ENCODE measurements at places on chromosomes 2 and 18. TPM values are rescaled to one million over a fixed set of nuclear protein-coding genes. Genes with fewer than 3 reads are reported as not detected.

The SERPINB13 gene
- not detected for total RNA-seq

DNA sequence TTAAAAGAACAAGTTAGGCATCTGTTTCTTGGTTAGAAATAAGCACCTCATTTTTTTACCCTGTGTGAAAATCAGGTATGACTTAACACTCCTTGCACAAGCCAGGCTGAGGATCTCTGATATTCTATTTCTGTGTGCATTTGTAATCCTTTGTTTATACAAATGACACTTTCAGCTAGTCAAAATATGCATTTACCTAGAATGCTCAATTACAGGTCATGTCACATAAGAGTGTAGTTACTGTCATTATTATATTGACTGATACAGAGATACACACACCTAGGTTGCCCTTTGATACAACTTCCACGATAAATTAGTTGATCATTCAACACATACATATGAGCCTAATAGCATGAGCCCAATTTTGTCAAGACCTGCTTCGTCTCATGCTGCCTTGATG is 144.3 kb downstream of the CHST9 start:
- no peaks in the 10 kb centered on the region for H3K36me3 ChIP-seq
- DNase-seq, result no peak
- no peak overlapping the region for H3K27ac ChIP-seq
- H3K27me3 ChIP-seq, result no peaks in the 10 kb centered on the region
- no peaks in the 10 kb centered on the region for H3K4me1 ChIP-seq
- no peak overlapping the region for H3K4me3 ChIP-seq

GRCh38 chr2:66846887-66847286 is 412.0 kb downstream of the MEIS1 start:
- H3K4me3 ChIP-seq, result no peak overlapping the region
- H3K27me3 ChIP-seq, result no peaks in the 10 kb centered on the region
- DNase-seq, result no peak
- H3K36me3 ChIP-seq, result no peaks in the 10 kb centered on the region
- no peaks in the 10 kb centered on the region for H3K4me1 ChIP-seq

DNA sequence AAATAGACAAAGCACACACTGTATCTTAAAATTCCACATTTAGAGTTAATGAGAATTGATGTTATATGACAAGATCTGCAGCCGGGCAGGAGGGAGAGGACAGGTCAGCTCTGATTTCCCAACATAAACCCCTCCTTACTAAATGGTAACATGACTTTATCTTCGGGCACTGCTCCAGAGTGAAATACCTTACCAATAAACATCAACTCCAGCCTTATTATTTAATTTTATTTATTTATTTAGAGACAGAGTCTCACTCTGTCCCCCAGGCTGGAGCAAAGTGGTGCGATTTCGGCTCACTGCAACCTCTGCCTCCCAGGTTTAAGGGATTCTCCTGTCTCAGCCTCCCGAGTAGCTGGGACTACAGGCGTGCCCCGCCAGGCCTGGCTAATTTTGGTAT is 1.7 kb downstream of the CYB5A start:
- no peak for DNase-seq
- H3K27me3 ChIP-seq, result no peaks in the 10 kb centered on the region
- peaks cover 24% of the 10 kb centered on the region for H3K4me1 ChIP-seq
- no peaks in the 10 kb centered on the region for H3K36me3 ChIP-seq

The TTN gene
- 4,921 TPM for total RNA-seq

The SMIM21 gene
- not detected for total RNA-seq

The SERPINB5 gene
- total RNA-seq, result not detected

DNA sequence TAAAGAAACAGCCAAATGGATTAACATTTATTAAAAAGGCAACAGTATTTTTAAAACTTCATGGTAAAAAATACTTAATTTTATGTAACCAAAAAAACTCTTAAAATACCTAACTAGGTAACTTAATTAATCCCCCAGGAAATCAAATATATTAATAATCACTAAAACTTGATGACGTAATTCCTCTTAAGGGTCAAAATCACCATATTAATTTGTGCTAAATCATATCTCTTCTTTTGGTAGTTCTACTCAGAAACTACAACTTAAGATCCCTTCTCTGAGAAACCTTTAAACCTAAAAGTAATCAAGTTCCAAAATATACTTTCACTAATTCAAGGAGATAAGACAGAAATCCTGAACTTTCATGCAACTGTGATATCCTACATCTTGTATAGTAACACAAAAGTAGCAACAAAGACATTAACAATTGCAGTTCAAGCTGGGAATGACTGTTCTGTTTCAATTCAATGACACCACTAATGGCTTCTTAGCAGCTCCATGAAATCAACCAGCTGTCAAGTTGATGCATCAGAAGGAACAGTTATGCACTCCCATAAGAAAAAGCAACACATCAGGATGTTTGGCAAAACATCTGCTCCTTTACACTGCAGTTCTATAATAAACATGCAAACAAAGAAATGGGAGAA is 4.0 kb downstream of the BAZ2B start:
- no peaks in the 10 kb centered on the region for H3K27me3 ChIP-seq
- H3K27ac ChIP-seq, result peak overlapping the region; percentile 97
- H3K36me3 ChIP-seq, result no peaks in the 10 kb centered on the region

DNA sequence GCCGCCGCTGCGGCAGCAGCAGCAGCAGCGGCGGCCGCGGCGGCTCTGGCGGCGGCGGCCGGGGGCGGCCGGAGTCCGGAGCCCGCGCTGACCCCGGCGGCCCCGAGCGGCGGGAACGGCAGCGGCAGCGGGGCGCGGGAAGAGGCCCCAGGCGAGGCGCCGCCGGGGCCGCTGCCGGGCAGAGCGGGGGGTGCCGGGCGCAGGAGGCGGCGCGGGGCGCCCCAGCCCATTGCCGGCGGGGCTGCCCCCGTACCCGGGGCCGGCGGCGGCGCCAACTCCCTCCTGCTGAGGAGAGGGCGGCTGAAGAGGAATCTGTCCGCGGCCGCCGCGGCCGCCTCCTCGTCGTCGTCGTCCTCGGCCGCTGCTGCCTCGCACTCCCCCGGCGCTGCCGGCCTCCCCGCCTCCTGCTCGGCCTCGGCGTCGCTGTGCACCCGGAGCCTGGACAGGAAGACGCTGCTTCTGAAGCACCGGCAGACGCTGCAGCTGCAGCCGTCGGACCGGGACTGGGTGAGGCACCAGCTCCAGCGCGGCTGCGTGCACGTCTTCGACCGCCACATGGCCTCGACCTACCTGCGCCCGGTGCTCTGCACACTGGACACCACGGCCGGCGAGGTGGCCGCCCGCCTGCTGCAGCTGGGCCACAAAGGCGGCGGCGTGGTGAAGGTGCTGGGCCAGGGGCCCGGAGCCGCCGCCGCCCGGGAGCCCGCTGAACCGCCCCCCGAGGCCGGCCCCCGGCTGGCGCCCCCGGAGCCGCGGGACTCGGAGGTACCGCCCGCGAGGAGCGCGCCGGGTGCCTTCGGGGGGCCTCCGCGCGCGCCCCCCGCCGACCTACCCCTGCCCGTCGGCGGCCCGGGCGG is 646 bp downstream of the PHLPP1 start:
- peak; percentile 29 for DNase-seq
- H3K4me1 ChIP-seq, result peaks cover 27% of the 10 kb centered on the region
- H3K27ac ChIP-seq, result peak overlapping the region; percentile 91
- no peaks in the 10 kb centered on the region for H3K27me3 ChIP-seq

- peaks cover 25% of the 10 kb centered on the region for H3K36me3 ChIP-seq
- H3K4me3 ChIP-seq, result no peak overlapping the region
- no peaks in the 10 kb centered on the region for H3K27me3 ChIP-seq
- H3K4me1 ChIP-seq, result peaks cover 15% of the 10 kb centered on the region
- no peak for DNase-seq
Measured at GRCh38 chr2:157414050-157414449, 29.8 kb downstream of the CYTIP start.

DNA sequence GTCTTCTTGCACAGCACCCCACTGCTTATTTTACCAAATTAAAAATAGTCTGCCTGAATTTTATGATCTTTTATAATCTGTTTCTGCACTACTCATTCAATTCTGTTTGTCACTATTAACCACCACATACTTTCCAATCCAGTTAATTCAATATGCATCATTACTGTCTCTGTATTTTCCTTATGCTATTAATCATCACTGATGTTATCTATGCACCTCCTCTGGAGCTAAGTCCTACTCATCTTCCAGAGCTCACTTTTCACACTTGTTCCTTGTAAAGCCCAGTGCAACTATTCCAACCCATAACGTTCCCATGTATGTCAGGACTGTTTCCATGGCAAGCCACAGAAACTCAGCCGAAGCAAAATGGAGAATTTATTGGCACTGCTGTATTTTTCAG is 713.6 kb downstream of the PLCL1 start:
- H3K4me1 ChIP-seq, result no peaks in the 10 kb centered on the region
- no peak overlapping the region for H3K4me3 ChIP-seq
- DNase-seq, result no peak
- H3K27me3 ChIP-seq, result no peaks in the 10 kb centered on the region

DNA sequence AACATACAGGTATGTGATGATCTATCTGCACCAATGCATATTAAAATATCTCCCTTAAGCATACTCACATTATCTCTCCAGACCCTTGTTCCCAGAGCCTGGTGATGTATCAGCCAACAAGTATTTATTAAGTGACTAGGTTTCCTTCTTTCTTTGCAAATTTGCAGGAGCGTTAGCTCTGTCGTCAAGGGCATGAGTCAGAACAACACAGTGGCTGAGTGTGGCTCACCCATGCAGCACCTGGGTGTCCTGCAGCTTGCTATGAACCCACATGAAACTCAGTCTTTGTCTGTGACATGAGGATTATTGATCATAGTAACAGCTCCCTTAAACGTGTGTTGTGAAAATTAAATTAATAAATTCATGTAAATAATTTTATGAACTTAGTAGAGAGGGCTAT is 96.6 kb downstream of the PIEZO2 start:
- no peaks in the 10 kb centered on the region for H3K27me3 ChIP-seq
- H3K27ac ChIP-seq, result no peak overlapping the region
- no peak overlapping the region for H3K4me3 ChIP-seq

- H3K27me3 ChIP-seq, result no peaks in the 10 kb centered on the region
- no peaks in the 10 kb centered on the region for H3K4me1 ChIP-seq
- no peaks in the 10 kb centered on the region for H3K36me3 ChIP-seq
- H3K4me3 ChIP-seq, result no peak overlapping the region
- DNase-seq, result no peak
- H3K27ac ChIP-seq, result no peak overlapping the region
Measured at GRCh38 chr18:72840109-72840508, 27.7 kb downstream of the NETO1 start.

The AFF3 gene
- total RNA-seq, result 8.9 TPM

The TMEM178A gene
- 4.8 TPM for total RNA-seq

GRCh38 chr18:49177812-49178211 is 227.0 kb upstream of the SMAD7 start:
- no peaks in the 10 kb centered on the region for H3K27me3 ChIP-seq
- no peak for DNase-seq
- H3K4me3 ChIP-seq, result no peak overlapping the region
- no peaks in the 10 kb centered on the region for H3K36me3 ChIP-seq
- H3K27ac ChIP-seq, result no peak overlapping the region
- peaks cover 25% of the 10 kb centered on the region for H3K4me1 ChIP-seq

GRCh38 chr2:169478339-169478738 is 955 bp upstream of the BBS5 start:
- H3K4me3 ChIP-seq, result peak overlapping the region; percentile 92
- no peaks in the 10 kb centered on the region for H3K27me3 ChIP-seq
- H3K36me3 ChIP-seq, result peaks cover 15% of the 10 kb centered on the region
- H3K27ac ChIP-seq, result no peak overlapping the region
- DNase-seq, result no peak

DNA sequence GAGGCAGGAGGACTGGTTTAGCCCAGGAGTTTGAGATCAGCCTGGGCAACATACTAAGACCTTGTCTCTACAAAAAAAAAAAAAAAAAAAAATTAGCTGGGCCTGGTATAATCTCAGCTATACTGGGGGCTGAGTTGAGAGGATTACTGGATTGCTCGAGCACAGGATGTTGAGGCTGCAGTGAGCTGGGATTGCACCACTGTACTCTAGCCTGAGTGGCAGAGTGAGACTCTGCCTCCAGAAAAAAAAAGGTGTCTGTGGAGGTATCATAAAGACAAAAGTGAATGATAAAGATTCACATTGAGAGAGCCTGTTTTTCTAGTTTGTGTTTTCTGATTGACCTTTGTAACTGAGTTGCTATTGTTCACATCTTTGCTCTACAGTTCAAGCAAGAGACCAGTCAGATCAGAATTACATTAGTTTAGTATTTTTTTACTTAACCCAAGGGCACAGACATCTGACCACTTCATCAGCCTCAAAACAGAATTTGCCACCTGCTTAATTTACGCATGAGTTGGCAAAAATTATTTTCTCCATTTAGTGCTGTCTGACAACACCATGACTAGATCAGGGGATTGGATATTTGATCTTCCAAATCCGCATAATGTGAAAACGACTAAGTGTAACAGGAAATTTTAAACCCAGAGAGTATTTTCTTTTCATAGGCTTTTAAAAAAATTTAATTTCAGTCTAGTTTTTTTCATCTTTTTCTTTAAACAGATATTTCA is 271.0 kb downstream of the TGIF1 start:
- no peak overlapping the region for H3K27ac ChIP-seq
- H3K4me1 ChIP-seq, result no peaks in the 10 kb centered on the region

DNA sequence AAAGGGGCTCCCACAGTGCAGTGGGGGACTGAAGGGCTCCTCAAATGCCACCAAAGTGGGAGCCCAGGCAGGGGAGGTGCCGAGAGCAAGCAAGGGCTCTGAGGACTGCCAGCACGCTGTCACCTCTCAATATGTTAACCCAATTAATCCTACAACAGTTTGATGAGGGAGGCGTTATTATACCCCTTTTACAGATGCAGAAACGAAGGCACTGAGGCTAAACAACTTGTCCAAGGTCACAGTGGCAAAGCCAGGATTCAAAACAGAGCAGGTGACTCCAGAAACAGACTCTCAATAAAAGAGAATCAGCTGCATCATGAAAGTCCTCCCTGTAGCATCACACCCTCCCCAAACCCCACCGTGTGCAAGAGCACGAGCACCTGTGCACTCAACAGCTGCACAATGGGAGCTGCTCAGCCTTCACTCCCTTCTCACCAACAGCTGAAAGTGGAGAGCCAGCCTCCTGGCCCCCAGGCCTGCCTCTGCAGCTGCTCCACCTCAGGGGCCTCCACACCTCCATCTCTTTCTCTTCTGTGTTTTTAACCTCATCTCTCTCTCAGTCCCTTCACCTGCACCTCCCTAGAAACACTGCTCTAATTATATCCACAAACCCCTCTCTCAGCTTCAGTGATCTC is 8.1 kb downstream of the NPC1 start:
- no peaks in the 10 kb centered on the region for H3K36me3 ChIP-seq
- no peak for DNase-seq

DNA sequence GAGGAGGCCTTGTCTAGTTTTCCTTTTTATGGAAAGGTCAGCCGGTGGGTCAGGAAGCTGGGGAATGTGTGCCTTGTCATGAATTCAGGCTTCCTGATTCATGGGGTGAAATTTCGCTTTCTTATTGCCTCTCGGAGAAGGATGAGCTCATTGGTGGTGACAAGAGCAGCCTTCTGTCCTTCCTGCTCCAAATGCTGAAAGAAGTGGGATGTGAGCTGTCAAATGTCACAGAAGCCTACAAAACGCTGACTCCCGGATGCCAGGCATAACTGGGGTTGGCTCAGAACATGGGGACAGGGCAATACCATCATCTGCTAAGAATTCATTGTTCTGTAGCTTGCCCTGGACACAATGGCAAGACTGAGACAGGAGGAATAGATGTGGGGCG is 55.8 kb upstream of the FAM136A start:
- H3K4me3 ChIP-seq, result no peak overlapping the region
- H3K4me1 ChIP-seq, result no peaks in the 10 kb centered on the region
- no peak for DNase-seq
- H3K27me3 ChIP-seq, result no peaks in the 10 kb centered on the region
- no peak overlapping the region for H3K27ac ChIP-seq
- no peaks in the 10 kb centered on the region for H3K36me3 ChIP-seq

All from heart right ventricle (tissue), 16 donors.